ENCODE measurements at places on chromosomes 1 and 21. TPM values are rescaled to one million over a fixed set of nuclear protein-coding genes. Genes with fewer than 3 reads are reported as not detected.

GRCh38 chr1:182761396-182762395 lies 27.9 kb upstream of the NPL start:
- H3K36me3 ChIP-seq, result no peaks in the 10 kb centered on the region
- no peak overlapping the region for H3K4me3 ChIP-seq
- no peaks in the 10 kb centered on the region for H3K4me1 ChIP-seq
- no peak for DNase-seq
- H3K27ac ChIP-seq, result no peak overlapping the region

The DMRTA2 gene
- total RNA-seq, result not detected

GRCh38 chr1:111754984-111755330 lies 744 bp upstream of the DDX20 start:
- DNase-seq, result no peak
- H3K27ac ChIP-seq, result peak overlapping the region; percentile 95
- H3K27me3 ChIP-seq, result no peaks in the 10 kb centered on the region
- peaks cover 23% of the 10 kb centered on the region for H3K36me3 ChIP-seq
- peak overlapping the region; percentile 91 for H3K4me3 ChIP-seq

The LCE1E gene
- not detected for total RNA-seq

DNA sequence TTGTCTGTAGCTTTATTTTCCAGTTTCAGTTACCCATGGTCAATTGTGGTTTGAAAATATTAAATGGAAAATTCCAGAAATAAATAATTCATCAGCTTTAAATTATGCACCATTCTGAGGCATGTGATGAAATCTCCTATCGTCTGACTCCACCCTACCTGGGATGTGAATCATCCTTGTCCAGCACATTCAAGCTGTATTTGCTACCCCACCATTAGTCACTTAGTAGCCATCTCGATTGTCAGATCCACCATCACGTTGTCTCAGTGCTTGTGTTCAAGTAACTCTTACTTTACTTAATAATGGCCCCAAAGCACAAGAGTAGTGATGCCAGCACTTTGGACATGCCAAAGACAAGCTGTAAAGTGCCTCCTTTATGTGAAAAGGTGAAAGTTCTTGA lies 4.0 kb downstream of the STPG1 start:
- H3K4me3 ChIP-seq, result no peak overlapping the region
- no peak for DNase-seq
- H3K27ac ChIP-seq, result no peak overlapping the region
- H3K4me1 ChIP-seq, result no peaks in the 10 kb centered on the region
- H3K36me3 ChIP-seq, result no peaks in the 10 kb centered on the region

DNA sequence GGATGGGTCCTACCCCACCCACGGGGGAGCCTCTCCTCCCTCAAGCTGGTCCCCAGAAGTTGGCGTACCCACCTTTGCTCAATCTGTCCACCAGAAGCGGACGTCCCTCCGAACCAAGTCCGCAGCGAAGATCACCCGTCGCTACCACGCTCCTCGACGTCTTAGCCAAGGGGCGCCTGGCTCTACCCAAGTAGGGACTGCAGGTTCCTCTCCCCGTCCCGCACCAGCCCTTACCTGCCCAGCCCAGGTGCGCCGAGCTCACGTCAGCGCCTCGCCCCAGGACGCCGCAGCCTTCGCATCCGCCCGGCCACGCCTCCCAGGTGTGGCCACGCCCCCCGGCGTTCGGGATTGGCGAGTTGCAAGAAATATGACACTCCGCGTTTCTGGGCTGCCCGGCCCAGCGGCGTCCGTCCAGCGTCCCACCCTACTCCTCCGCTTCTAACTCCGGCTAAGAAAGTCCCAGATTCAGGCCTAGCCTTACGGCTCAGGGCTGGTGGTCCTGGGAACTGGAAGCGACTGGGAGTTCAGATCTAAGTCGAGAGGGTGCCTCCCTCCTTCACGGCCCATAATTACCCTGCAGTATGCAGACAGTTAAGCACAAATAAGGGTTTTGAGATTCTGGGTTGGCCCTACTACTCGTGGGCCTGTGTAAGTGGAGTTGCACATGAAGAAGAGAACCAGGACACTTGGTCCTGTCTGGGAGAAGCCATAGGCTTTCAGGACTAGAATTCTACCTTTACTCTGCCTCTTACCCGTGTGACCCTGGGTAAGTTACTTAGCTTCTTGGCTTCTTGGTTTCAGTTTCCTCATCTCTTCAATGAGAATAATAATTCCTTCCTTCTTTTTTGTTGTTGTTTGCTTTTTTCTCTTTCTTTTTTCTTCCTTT lies at the start of gene IRF6:
Gene IRF6, minus strand, starts transcription at position 268 of the 886 bp plus-strand sequence. CDS start 4,729 bp downstream, outside the sequence.
- peak within 1 kb of the TSS; percentile 37 for H3K4me3 ChIP-seq
- no peaks in the 10 kb centered on the region for H3K27me3 ChIP-seq
- peak; percentile 76 for DNase-seq
- H3K36me3 ChIP-seq, result no peaks in the 10 kb centered on the region
- no peak within 1 kb of the TSS for H3K27ac ChIP-seq

DNA sequence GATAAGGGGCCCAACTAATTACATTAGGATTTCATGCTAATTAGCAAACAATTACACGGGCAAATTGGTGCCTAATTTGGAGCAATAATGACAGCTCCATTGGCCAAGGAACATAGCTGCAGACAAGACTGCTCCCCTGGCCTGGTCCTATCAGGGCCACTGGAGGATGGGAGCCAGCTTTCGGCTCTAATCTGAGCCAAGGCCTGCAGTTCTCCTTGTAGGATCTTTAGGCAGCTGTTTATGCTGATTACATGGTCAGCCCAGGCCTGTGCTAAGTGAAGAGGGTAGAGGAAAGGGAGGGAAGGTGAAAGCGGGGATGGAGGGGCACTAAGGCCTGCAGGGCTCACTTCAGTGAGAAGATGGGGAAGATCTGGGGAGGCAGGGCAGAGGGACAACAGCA lies 12.4 kb upstream of the ADGRB2 start:
- H3K4me1 ChIP-seq, result peaks cover 12% of the 10 kb centered on the region
- H3K27ac ChIP-seq, result no peak overlapping the region
- peaks cover 40% of the 10 kb centered on the region for H3K27me3 ChIP-seq
- no peak for DNase-seq
- no peak overlapping the region for H3K4me3 ChIP-seq
- no peaks in the 10 kb centered on the region for H3K36me3 ChIP-seq

- H3K4me1 ChIP-seq, result peaks cover 18% of the 10 kb centered on the region
- no peak overlapping the region for H3K27ac ChIP-seq
- no peak overlapping the region for H3K4me3 ChIP-seq
- no peaks in the 10 kb centered on the region for H3K27me3 ChIP-seq
- no peaks in the 10 kb centered on the region for H3K36me3 ChIP-seq
- DNase-seq, result no peak
Measured at GRCh38 chr1:91502672-91503184, 2.1 kb downstream of the CDC7 start.

The OR2W3 gene
- not detected for total RNA-seq

The PTGFR gene
- 0.39 TPM for total RNA-seq

- no peaks in the 10 kb centered on the region for H3K36me3 ChIP-seq
- DNase-seq, result peak; percentile 64
- H3K27ac ChIP-seq, result peak overlapping the region; percentile 99
- H3K27me3 ChIP-seq, result no peaks in the 10 kb centered on the region
Measured at GRCh38 chr1:61053712-61054600, 28.4 kb upstream of the NFIA start.

The REN gene
- not detected for total RNA-seq

DNA sequence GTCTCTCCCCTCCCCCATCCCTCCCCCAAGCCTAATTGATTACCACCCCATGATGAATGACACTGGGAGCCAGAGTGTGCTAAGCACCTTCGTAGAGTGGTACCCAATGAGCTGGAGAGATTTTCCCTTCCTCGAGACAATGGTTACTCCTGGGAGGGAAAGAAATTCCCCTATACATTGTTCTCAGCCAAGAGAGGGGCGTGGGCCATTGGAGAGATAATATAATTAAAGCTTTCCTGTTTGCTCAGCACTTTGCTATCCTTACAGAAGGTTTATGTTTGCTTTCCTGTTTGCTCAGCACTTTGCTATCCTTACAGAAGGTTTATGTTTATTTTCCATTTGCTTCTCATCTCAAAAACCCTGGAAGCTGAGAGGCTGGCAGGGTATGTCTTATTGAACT lies 126.1 kb upstream of the KLHDC7A start:
- peaks cover 15% of the 10 kb centered on the region for H3K27me3 ChIP-seq
- no peak overlapping the region for H3K4me3 ChIP-seq
- DNase-seq, result no peak
- H3K27ac ChIP-seq, result no peak overlapping the region

GRCh38 chr1:12005488-12006166 lies 13.7 kb upstream of the MIIP start:
- no peak overlapping the region for H3K4me3 ChIP-seq
- peaks cover 28% of the 10 kb centered on the region for H3K4me1 ChIP-seq
- H3K27ac ChIP-seq, result no peak overlapping the region
- DNase-seq, result no peak
- H3K36me3 ChIP-seq, result peaks cover 90% of the 10 kb centered on the region
- no peaks in the 10 kb centered on the region for H3K27me3 ChIP-seq

Data from heart left ventricle (tissue), 16 donors.